ENCODE measurements at places on chromosomes 1 and 21.

GRCh38 chr1:181080556-181080955 is 7.9 kb upstream of the IER5 start:
- DNase-seq, result no peak

DNA sequence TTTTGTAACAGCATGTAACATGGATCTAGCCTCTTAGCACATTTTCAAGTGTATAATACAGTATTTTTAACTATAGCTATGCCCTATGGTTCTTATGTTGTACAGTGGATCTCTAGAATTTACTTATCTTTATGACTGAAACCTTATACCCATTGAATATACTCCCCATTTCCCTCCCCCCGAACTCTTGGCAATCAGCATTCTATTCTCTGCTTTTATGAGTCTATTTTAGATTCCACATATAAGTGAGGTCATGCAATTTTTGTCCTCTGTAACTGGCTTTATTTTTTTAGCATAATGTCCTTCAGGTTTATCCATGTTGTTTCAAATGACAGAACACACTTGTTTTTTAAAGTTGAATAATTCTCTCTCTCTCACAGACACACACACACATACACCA is 3.1 kb upstream of the GBP6 start:
- DNase-seq, result no peak

DNA sequence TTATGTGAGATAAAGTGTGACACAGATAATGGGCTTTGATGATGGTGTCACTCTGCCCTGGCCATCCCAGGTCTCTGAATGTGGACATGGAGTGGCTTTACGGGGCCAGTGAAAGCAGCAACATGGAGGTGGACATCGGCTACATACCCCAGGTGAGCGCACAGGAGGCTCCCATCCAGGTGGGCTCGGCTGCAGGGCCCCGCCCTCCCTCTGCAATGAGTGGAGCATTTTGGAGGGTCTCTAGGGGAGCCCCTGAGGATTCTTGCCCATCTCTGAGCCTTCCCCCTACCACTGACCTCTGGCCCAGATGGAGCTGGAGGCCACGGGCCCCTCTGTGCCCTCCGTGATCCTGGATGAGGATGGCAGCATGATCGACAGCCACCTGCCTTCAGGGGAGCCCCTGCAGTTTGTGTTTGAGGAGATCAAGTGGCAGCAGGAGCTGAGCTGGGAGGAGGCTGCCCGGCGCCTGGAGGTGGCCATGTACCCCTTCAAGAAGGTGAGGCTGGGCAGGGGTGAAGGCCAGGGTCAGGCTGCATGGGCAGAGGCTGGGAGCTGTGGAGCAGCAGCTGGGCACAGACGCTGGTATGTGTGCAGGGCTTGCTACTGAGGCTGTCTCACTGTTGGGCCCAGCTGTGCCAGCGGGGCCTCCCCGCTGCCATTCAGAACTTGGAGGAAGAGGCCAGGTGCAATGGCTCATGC is 8.2 kb upstream of the MTFR1L start:
- no peak for DNase-seq

DNA sequence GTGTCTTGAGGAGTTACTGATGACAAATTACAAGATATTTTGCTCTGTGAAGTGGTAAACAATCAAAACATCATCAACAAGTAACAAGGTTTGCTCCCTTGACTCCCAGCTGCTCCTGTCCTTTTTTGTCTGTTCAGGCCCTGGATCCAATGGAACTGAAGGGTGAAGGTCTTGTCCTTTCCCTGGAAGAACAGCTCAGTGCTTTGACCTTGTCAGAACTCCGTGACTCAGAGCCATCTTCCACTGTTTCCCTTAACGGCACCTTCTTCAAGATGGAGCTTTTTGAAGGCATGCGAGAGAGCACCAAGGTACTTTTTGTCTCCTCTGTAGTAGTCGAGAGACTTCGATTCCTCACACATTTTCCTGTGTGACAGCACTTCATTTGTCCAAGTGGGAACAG is 29.0 kb downstream of the TRIM45 start:
- no peak for DNase-seq

GRCh38 chr1:54866801-54867716 is 19.9 kb downstream of the DHCR24 start:
- no peak for DNase-seq

Data from hindlimb muscle (tissue), 1 donor.